ENCODE measurements at places on chromosomes 12 and 14. TPM values are rescaled to one million over a fixed set of nuclear protein-coding genes. Genes with fewer than 3 reads are reported as not detected.

- no peak for DNase-seq
These were observed 985.7 kb upstream of the FBXO33 start for GRCh38 chr14:40417777-40418401.

- DNase-seq, result no peak
These were observed 54.4 kb upstream of the BTG1 start for GRCh38 chr12:92199819-92200576.

CFAP251 gene
- 1.4 TPM for polyA plus RNA-seq

DHRS2 gene
- polyA plus RNA-seq, result not detected

GARIN6 gene
- not detected for polyA plus RNA-seq
